ENCODE measurements at places on chromosomes 7 and 10. TPM values are rescaled to one million over a fixed set of nuclear protein-coding genes. Genes with fewer than 3 reads are reported as not detected.

- DNase-seq, result no peak
- no peaks in the 10 kb centered on the region for H3K36me3 ChIP-seq
- H3K27ac ChIP-seq, result no peak overlapping the region
Measured at GRCh38 chr10:76631884-76632766, 1005.5 kb downstream of the KCNMA1 start.

DNA sequence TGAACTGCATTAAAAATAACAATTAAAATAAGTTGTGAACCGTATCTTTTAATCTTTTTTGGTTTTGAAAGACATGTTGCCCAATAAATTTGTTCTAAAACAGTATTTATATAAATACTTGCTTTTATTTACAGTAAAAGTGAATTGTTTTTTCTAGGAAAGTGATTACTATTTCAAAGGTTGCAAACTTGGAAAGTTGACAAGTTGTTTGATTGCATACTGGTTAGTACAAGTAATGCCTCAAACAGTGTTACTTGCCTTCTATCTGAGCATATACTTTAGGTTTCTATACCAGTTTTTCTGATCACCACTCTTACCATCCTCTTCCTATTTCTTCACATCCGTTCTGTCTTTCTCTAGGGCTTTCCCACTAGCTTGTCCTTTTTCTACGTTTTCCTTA lies 212.6 kb downstream of the FOXP2 start:
- no peaks in the 10 kb centered on the region for H3K27me3 ChIP-seq
- H3K27ac ChIP-seq, result no peak overlapping the region
- no peaks in the 10 kb centered on the region for H3K4me1 ChIP-seq
- no peak overlapping the region for H3K4me3 ChIP-seq
- DNase-seq, result no peak

DNA sequence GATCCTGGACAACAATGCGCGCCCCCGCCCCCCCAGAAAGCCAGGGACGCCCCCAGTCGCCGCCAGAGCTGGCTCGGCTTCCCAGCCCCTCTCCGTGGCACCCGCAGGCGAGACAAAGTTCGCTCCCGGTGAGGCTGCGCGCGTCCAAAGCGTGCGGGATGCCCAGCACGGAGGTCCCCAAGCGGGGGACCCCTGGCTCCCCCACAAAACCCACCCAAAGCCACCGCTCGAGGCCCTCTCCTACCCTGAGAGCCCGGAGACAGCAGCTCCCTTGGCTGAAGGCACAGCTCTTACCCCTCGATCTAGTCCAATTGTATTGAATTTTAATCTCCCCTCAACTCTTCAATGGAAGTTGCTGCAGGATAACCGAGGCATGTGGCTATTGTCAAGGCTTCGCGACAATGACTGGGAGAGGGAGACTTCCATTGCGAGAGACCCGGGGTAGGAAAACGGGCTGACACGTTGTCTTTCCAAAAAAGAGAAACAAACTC lies 305.3 kb downstream of the PRPF18 start:
- no peak for DNase-seq
- H3K36me3 ChIP-seq, result no peaks in the 10 kb centered on the region
- no peak overlapping the region for H3K27ac ChIP-seq
- H3K4me3 ChIP-seq, result peak overlapping the region; percentile 61

DNA sequence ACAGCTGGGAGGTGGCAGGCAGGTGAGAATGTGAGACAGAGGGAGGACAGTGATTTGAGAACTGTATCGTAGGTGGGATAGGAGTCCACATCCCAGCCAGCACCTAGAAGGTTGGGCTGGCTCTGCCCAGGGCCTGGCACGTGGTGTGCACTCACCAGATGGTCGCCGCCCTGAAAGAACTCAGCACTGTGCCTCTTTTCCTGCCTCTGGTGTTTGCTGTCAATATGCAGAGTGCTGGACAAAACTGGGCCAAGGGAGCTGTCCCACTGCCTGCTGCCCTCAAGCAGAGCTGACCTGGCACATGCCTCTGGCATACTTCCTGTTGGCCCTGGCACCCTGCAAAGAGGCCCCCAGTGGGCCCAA lies 36.8 kb downstream of the CHST3 start:
- H3K36me3 ChIP-seq, result no peaks in the 10 kb centered on the region
- H3K27me3 ChIP-seq, result no peaks in the 10 kb centered on the region
- DNase-seq, result no peak
- H3K4me3 ChIP-seq, result no peak overlapping the region

- H3K4me3 ChIP-seq, result no peak overlapping the region
- no peaks in the 10 kb centered on the region for H3K36me3 ChIP-seq
- H3K27me3 ChIP-seq, result no peaks in the 10 kb centered on the region
Measured at GRCh38 chr7:369476-370258, 79.7 kb downstream of the FOXL3 start.

DNA sequence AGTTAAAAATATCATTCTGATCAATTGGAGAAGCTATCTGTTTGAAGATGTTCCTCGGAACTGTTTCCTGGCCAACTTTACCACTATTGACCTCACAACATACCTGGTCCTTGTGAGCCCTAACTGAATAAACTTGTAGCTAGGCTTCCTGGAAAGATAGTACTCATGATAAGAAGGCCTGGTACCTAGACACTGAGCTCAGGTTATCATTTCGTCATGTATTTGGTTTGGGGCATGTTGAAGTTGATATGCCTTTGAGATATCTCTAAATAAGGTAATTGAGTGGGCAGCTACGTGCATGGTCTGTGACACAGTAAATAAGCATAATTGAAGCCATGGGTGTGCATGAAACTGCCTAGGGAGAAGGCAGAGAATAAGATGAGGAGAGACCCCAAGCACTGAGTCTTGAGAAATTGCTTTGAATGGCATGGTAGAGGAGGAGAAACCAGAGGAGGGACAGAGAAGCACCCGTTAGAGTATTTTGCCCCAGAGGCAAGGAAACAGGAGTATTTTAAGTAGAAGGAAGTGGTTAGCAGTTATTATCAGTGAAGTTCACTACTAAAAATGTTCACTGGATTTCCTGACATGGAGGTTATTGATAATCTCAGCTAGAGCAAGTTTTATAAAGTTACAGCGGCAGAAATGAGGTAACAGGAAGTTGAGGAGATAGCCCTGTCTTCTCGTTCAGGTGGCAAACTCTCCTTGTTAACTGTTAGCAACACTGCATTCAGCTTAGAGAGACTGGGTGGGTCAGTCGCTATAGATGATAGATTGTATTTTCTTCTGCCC lies 55.6 kb downstream of the CC2D2B start:
- peak overlapping the region; percentile 75 for H3K27ac ChIP-seq
- H3K36me3 ChIP-seq, result peaks cover 6% of the 10 kb centered on the region
- H3K4me1 ChIP-seq, result peaks cover 15% of the 10 kb centered on the region
- no peaks in the 10 kb centered on the region for H3K27me3 ChIP-seq
- peak overlapping the region; percentile 30 for H3K4me3 ChIP-seq
- DNase-seq, result no peak

DNA sequence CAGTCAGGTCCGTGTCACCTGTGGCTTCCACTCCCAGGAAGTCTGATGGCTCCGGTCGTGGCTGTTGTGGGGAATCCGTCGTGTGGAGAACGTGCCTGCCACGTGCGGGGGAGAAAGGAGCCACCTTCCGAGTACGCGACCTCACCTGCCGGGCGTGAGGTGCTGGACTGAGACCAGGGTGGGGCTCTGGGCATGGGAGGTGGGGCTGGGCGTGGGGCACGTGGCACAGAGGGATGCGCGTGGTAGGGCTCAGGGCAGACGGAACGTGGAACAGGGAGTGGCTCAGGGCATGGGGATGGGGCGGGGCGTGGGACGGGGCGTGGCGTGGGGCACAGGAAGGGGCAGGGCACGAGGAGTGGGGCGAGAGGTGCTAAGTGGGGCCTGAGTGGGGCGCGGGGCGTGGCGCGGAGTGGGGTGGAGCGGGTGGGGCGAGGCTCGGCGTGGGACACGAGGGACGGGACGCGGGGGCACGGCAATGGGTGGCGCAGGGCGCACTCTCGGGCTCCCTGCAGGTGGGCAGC lies 64.8 kb downstream of the C10orf143 start:
- peaks cover 13% of the 10 kb centered on the region for H3K27me3 ChIP-seq
- H3K4me3 ChIP-seq, result no peak overlapping the region
- no peaks in the 10 kb centered on the region for H3K36me3 ChIP-seq
- H3K4me1 ChIP-seq, result no peaks in the 10 kb centered on the region
- no peak for DNase-seq

Gene NOD1
- total RNA-seq, result 12.8 TPM

Gene TUBB8
- total RNA-seq, result not detected

Gene ABCB1
- 9.5 TPM for total RNA-seq

Gene EPO
- total RNA-seq, result not detected

Gene MRPS33
- total RNA-seq, result 111 TPM

All from activated naive CD8-positive, alpha-beta T cell treated with anti-CD3 and anti-CD28 coated beads for 36 hours (primary cell).